ENCODE measurements at places on chromosomes 6 and 20.

GRCh38 chr6:45742591-45742990 lies 273.1 kb downstream of the CLIC5 start:
- no peak for DNase-seq

DNA sequence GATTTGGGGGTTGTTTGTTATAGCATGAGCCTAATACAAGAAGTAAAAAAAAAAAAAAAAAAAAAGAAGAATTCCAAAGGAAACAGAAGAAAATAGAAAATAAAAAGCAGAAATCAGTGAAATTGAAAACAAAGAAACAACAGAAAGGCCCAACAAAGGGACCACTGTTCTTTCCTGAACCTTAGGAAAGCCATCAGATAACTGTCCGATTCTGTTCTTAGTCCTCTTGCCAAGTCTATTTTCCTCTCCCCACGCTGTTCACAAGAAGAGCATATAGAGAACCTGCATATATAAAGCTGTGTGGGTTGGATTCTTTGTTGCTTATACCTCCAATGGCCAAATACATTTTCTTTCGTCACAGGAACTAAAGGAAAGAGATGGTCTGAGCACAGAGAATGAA lies 38.0 kb upstream of the IPCEF1 start:
- no peak for DNase-seq

DNA sequence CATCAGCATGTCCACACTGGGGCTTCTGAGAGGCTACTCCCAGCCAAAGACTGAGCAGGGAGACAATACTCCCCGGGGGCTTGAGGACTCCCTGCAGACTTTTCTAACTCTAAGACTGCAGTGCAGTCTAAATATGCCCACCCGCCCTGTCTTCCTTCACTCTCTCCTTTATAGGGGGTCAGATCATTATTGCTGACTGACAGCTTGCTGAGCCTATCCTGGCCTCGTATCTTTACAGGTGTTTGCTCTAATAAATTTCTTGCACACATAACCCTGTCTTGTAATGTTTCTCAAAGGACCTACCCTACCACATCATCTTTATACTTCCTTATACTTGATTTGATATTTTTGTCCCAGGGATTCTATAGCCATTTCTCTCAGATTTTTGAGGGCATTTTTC lies 39.4 kb upstream of the MOCS1 start:
- DNase-seq: no peak

- no peak for DNase-seq
Measured at GRCh38 chr6:51725155-51725554, 362.3 kb downstream of the PKHD1 start.

DNA sequence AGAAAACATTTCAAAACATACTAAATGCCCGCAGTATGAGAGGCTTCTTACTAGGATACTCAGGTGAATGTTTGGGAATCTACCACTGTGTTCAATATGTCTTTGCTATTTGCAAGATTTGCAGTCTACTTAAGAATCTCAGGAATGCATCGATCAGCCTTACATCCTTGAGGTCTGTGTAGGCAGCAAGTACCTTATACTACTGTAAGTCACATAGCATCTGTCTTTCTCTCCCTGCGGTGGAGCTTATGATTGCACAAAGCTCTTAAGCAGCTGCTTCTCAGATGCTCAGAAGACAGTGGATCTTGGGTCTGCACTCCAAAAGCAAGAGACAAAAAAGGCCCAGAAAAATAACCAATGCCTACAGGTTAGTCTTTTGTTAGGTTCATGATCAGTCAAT lies 21.4 kb downstream of the PCSK2 start:
- DNase-seq: no peak

DNA sequence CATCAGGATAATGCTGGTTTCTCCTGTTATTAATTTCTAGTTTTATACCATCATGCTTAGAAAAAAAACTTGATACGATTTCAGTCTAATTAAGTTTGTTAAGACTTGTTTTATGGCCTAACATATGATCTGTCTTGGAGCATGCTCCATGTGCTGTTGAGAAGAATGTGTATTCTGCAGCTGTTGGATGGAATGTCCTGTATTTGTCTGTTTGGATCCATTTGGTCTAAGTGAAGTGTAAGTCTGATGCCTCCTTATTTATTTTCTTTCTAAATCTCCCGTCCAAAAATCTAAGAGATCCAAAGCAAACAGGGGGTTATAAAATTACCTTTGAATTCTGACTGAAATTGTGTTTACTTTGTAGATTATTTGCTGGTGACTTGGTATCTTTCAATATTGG lies 30.0 kb upstream of the PRND start:
- no peak for DNase-seq

GRCh38 chr20:50202677-50203076 lies 12.0 kb downstream of the CEBPB start:
- DNase-seq: no peak

GRCh38 chr20:56773749-56774148 lies 144.6 kb downstream of the TFAP2C start:
- DNase-seq: no peak

- no peak for DNase-seq
Measured at GRCh38 chr20:57856658-57857057, 146.8 kb upstream of the PMEPA1 start.

Data from NCI-H1092 treated with DMSO at 0.1 percent for 48 hours (cell line).